ENCODE measurements at places on chromosomes 16 and 17.

- no peak for DNase-seq
Measured at GRCh38 chr17:70121126-70121525, 46.1 kb downstream of the KCNJ16 start.

- no peak for DNase-seq
Measured at GRCh38 chr17:64779376-64780095, 117.4 kb upstream of the SMURF2 start.

DNA sequence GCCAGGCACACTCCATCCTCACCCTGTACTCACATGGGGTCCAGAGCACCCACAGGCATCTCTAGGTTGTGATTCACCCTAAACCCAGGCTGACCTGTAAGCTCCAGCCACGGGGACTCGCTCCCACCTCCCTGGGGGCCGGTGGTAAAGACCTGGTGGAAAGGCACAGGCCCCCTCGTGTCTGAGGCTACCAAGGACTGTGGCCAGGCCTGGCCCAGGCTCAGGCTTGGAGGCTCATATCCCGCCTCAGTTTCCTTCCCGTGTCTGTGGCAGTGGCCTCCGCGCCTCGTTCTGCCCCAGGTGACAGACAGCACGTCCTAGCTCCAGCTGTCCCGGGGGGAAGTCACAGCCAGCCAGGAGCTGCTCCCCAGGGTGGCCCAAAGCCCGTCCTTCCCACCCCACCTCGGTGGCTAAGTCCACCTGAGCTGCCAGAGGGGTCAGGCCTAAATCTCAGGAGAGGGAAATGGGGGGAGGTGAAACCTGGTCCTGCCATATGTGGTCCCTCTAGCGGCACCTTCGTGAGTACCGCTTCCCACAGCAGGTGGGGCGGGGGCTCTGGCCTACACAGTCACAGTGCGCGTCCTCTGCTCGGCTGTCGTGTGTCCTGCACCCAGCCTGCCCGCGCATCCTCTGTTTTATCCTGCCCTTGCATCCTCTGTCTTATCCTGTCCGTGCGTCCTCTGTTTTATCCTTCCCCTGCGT lies 12.6 kb downstream of the CDH15 start:
- no peak for DNase-seq

GRCh38 chr17:37574427-37574826 lies 34.8 kb downstream of the SYNRG start:
- DNase-seq: no peak

DNA sequence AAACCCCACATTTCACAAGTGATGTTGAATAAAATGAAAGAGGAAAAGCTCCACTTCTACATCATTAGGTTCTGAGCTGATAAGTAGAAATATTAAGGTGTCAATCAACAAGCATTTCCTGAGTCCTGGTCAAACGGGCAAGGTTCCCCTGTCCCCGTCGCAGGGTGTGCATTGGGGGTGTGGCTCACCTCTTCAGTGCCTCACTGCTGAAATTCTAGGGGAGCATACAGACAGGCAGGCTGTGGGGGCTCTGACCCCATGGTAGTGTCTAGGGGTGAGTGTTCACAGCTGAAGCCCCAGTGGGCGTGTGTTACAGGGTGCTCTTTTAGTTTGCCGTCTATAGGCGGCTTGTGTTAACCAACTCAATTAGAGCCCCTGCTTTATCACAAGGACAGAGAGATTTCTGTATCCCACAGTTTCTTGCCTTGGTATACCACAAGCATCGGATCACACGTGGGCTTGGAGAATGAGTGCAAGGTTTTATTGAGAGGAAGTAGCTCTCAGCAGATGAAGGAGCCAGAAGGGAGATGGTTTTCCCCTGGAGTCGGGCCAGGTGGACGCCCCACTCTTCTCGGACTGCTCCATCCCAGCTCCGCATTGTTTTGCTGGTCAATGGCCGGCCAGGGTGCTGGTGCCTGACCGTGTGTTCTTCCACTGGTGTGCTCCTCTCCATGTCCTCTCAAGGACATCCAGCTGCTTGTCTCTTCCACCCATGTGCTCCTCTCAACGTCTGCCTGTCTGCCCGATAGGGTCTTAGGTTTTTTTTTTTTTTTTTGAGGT lies 238.2 kb upstream of the NLRP1 start:
- no peak for DNase-seq

DNA sequence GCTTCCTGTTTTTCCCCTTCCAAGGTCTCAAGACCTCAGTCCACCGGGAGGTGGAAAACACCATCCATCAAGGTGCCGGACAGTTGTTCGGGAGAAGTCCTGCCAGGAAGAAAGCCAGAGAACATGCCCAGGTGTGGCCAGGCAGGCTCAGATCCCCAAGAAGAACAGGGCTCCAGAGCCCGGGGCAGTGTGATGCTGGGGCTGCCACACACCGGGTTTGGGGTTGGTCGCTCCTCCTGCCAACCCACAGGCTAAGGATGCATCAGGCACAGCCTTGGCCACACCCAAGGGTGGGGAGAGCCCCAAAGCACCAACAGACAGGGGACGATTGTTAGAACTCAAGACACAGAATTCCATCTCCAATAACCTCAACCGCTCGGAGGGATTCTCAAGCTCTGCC lies 19.7 kb downstream of the ZFHX3 start:
- no peak for DNase-seq

- no peak for DNase-seq
Measured at GRCh38 chr16:20871941-20872815, 28.0 kb downstream of the DCUN1D3 start.

DNA sequence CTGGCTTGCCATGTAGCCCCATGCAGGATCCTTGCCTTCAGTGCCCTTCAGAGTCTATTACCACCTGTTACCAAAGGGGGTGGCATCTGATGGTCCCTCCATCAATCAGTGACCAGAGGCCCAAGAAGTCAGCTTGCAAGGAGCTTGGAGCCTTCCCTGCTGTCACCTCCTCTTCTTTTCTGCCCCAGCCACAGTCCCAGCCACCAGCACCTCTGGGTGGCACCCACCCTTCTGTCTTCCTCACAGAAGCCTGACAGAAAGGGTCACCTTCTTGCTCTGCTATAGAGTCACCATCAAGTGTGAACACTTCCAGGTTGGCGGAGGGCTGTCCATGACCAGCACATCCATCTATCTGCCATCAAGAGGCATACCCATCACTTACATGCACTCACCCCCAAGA lies 203.2 kb downstream of the SALL1 start:
- DNase-seq: no peak

DNA sequence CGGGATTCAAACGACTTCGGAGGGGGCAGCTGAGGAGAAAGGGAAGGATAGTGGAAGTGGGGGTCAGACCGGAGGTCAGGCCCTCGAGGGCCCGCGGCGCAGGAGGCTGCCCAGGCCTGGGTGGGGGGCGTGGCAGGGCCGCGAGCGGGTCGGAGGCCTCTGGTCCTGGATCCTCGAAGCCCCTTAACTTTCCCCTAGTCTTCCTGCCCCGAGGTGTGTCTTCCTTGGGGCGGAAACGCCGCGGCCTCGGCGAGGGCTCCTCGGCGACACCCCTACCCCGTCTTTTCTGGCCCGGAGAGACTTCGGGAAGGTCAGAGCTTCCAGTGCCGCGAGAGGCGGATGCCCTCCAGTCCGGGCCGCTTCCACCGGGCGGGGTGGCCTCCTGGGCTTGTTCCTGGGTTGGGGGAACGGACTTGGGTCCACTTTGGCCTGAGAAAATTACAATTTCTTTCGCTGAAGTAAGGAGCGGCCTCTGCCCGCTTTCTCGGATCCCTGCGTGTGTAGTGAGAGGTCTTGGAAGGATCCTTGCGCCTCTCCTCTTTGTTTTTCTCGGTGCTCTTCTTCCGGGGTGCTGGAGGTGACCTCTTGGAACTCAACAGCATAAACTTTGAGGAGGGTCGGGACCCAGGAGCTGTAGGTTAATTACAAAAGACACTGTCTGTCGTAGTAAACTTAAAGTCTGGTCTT lies 491 bp downstream of the IST1 start:
- peak; percentile 29 for DNase-seq

DNA sequence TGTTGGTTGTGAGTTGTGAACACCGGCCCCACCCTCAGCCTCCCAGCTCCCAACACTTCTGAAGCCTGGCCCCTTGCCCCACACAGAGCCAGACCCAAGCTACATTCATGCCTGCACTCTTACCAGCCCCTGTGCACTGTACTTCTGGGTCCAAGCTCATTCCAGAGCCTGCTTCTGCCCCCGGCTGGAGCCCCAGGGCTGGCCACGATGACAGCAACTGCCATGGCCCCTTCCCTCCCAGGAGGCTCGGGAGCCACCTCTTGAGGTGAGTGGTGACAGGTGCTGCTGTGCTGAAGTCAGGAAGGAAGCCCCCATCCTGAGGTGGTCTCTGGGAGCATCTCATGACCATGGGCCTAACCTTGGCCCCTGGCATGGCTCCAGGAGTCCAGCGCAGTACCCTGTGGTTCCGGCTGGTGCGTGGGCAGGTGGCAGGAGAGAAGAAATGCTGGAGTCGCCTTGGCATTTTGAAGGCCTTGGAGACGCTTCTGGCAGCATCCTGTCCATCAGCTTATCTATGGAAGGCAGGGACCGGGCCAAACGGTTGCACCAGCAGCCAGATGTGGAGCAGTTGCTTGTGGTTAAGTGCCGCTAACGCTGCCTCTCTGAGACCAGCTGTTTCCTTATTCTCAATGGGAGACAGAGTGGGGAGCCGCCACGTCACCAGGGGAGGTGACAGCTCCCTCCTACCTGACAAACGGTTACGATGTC lies 3.9 kb upstream of the CDT1 start:
- DNase-seq: no peak

- no peak for DNase-seq
Measured at GRCh38 chr17:42536048-42536371, at the start of gene NAGLU. TSS of gene NAGLU (plus strand) at chr17:42536241. CDS start at chr17:42536273, 32 bp downstream.

- DNase-seq: no peak
Measured at GRCh38 chr16:58582971-58583765, 46.5 kb downstream of the CNOT1 start.

GRCh38 chr16:83214671-83215070 lies 587.9 kb downstream of the CDH13 start:
- no peak for DNase-seq

DNA sequence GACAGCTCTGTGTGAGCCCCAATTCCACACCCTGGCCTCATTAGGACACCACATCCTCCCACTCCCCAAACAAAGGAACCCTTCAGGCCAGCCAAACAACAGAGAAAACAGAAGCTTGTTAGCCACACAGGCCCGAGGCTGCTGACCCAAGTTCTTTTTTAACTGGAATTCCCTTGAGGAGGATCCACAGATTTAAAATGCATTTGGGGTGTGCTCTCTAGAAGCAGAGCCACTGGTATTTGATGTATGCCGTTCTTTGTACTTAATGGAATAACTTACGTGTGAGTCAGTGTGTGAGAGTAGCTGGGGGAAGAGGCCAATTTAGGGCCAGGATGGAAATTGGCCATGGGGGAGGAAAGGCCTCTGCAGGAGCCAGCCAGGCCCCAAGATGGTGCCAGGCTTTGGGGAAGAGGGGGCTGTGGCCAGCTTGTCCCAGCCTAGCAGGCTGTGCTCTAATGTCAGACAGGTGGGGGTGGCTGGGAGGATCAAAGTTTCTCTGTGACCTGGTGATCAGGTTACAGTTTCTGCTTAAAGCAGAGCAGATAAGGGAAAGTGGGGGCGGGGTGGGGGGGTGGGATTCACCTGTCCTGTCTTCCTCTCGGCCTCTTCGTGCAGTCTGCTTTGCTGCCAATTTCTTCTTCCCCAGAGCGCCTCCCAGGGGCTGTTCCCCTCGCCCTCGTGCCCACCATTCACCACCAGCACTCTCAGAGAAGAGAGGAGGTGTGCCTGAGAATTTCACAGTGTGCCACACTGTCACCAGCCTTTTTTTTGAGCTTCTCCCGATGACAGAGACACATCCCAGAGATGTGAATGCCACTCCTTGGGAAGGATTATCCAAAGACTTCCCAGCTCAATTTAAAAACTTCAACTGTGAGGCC lies 50.8 kb downstream of the TOM1L2 start:
- peak; percentile 97 for DNase-seq

DNA sequence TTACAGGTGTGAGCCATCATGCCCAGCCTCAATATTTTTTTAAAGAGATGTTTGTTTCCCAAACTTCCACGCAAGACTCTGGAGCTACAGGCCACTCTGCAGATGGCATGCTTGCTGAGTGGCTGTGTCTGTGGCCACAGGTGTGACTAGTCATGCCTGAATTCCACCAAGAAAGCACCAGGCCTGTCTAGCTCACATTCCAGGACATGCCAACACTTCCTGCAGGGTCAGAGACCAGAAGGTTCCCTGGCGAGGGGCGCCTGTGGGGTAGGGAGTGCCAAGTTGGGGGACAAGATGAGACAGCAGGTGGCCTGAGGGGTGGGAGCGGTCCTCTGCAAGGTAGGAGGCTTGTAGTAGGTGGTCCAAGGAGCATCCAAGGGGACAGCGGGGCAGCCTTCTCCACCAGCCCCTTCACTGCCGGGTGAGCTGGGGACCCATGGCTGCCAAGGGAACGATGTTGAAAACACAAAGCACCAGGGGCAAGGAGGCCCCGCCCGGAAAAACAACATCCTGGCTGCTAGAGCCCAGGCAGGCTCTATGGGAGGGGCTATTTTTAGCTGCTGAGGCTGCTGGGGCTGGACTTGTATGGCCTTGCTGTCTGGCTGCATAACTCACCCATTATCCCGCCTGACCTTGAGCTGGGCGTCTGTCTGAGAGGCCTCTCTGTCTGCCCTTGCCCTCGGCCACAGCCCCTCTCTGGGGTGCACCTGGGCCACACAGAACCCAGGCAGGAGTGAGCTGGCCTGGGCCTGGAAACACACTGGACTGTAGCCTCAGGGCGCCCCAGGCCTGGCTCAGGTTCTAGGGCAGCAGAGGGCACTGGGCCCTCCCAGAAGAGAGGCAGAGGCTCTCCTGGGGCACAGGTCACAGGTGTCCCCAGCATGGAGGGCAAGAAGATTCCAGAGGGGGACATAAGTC lies 5.7 kb downstream of the TRIM47 start:
- DNase-seq: no peak

DNA sequence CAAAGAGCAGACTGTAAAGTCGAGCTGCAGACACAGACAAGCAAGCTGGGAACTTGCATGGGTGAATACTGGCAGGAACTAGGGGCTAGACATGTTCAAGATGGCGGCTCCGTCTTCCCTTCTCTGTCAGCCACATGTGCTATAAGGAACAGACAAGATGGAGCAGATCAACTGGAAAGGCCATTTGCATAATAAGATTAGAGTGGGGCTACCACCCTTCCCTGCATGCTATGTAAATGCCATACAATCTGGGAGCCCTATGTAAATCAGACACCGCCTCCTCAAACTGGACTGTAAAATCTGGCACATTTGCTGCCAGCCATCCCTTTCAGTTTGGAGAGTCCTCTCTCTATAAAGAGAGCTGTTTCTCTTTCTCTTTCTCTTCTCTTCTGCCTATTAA lies 640.1 kb upstream of the CDH8 start:
- DNase-seq: no peak

DNA sequence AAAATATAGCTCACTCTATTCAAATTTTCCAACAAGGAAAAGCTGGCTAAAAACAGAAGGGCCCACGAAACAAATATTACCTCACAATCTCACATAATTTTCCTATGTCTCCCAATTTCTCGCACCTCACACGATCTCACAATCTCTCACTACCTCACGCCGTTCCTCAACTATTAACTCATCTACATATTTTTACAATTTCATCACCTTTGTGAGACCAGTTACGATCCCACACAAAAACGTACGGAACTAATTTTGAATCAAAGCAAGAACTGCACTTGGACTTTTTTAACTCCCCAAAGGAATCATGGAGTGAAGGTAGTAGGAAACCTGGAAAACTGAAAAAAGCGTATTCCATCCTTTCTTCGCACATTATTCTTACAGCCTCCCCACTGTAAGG lies 1.1 kb downstream of the CBX1 start:
- no peak for DNase-seq

GRCh38 chr16:53611179-53611696 lies 92.4 kb downstream of the RPGRIP1L start:
- no peak for DNase-seq

Measured in HS-27A (cell line).